ENCODE measurements at places on chromosomes 2 and 18. TPM values are rescaled to one million over a fixed set of nuclear protein-coding genes. Genes with fewer than 3 reads are reported as not detected.

TMEM182 gene
- 5.3 TPM for polyA plus RNA-seq

RUFY4 gene
- polyA plus RNA-seq = not detected

KANSL3 gene
- 25.9 TPM for polyA plus RNA-seq

ERBB4 gene
- not detected for polyA plus RNA-seq

LYPD1 gene
- 12.0 TPM for polyA plus RNA-seq

ZNF892 gene
- polyA plus RNA-seq = 0.84 TPM

FAM110C gene
- polyA plus RNA-seq = 0.08 TPM

SH3RF3 gene
- 0.21 TPM for polyA plus RNA-seq

MYL1 gene
- polyA plus RNA-seq = not detected

FOSL2 gene
- polyA plus RNA-seq = 73.4 TPM

SMAD7 gene
- 26.9 TPM for polyA plus RNA-seq

GCG gene
- polyA plus RNA-seq = not detected

STPG4 gene
- 0.14 TPM for polyA plus RNA-seq

GPR17 gene
- not detected for polyA plus RNA-seq

C2orf66 gene
- 0.05 TPM for polyA plus RNA-seq

RAB6C gene
- polyA plus RNA-seq = 0.07 TPM

TTN gene
- polyA plus RNA-seq = not detected

EVA1A gene
- polyA plus RNA-seq = 13.5 TPM

ERICH2 gene
- not detected for polyA plus RNA-seq

IL36RN gene
- not detected for polyA plus RNA-seq

CERKL gene
- polyA plus RNA-seq = 0.30 TPM

SPHKAP gene
- polyA plus RNA-seq = not detected

TANC1 gene
- 8.1 TPM for polyA plus RNA-seq

MORN2 gene
- 44.7 TPM for polyA plus RNA-seq

CELF4 gene
- polyA plus RNA-seq = not detected

LCT gene
- polyA plus RNA-seq = 0.05 TPM

BUB1 gene
- 38.2 TPM for polyA plus RNA-seq
